ENCODE measurements at places on chromosomes 13 and 19.

- no peak for DNase-seq
Measured at GRCh38 chr13:40764587-40765403, 6.2 kb downstream of the MRPS31 start.

GRCh38 chr19:50932690-50933083, 20.2 kb downstream of the KLK5 start:
- DNase-seq, result no peak

GRCh38 chr19:15614507-15615379, at the start of gene CYP4F8:
CYP4F8 (plus strand) TSS chr19:15615218; CDS start chr19:15615617, 399 bp downstream.
- no peak for DNase-seq

DNA sequence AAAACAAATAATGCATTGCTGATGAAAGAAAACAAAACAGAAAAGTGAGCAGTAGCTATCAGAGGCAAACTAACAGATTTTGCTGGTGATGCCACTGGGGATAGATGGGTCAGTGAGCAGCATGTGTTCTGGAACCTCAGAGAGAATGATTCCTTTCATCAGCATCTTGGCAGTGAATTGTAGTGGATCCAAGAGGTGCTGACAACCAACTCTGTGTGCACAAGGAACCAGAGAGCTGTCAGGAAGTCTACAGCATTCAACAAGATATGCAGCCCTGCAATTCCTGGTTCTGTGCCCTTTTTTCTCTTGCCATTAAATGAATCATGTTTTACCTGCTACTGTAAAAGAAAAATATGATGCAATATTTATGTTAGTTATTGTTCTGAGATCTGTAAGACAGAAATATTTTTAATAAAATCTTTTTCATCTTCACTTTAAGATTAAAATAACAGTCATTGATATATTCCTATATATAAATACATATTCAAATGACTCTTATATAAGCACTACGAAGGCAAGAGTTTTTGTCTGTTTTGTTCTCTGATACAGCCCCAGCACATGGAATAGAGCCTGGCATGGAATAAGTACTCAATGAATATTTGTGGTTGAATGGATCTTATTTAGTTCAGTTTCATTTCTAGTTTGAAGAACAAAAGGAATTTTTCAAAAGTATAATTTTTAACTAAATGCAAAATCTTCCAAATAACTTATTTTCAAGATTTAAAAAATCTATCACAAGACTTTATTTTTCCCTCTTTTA, 80.8 kb downstream of the FREM2 start:
- DNase-seq, result no peak

- DNase-seq, result no peak
Measured at GRCh38 chr19:29449371-29449770, 76.4 kb upstream of the VSTM2B start.

DNA sequence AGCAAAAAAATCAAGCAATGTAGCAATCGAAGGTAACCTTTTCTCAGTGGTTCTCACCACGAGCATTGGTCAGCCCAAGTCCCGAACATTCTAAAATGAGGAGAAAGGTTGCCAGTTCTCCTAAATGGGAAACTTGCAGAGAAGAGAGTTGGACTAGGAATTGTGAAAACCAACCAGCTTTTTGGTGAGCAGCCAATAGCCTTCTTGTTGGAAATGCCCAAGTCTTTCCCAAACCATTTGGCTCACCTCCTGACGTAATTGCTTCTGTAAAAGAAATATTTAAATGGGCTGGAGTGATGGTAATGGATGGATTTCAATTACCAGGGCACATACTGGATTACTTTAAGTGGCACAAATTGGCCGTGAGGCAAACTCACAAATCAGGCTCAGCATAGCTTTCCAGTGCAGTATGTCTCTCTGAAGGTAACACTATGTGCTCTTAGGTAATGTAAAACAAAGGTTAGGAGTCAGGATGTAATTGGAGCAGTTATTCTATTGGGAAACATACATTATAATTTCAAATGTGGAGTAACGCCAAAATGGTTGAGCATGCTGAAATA, 423.2 kb downstream of the KLF5 start:
- DNase-seq, result no peak

DNA sequence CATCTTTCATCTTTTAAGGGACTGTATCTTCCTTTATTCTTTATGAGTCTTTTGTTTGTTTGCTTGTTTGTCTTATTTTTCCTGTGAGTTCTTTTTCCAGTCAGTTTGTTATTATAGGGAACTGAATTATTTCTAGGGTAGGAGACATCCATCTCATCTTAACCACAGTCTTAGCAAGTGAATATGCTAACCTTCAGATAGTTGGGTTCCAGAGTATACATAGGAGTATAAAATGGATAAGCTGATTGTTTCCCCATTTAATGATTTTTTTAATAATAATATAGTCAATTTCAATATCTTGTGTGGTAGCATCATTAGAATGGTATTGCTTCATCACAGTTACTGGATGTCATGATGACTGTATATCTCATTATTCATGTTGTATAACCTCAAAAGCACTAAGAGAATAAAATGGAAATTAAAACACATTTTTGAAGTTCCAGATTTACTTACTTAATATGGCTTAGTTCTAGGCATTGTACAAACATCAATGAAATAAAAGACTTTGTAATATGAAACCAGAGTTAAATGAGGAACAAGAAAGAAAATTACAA, 33.0 kb downstream of the GPC6 start:
- no peak for DNase-seq

DNA sequence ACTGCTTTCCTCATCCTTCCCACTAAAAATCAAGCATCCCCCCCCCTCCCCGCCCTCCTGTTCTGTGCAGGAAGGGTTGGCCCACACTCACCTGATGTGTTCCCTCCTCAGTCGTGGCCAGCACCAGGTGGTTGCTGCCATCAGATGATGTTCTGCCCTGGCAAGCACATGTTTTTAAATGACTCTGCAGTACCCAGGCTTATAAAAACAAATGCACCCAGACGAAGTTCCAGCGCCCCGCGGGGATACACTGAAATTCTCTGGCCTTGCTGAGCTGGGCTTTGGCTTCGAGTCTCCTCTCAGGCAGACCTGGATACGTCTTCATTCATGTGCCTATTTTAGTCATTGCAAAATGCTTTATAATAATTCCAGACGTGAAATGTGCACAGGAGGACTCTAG, 316.3 kb downstream of the DLEU7 start:
- DNase-seq, result no peak
